ENCODE measurements at places on chromosomes 16 and 17. TPM values are rescaled to one million over a fixed set of nuclear protein-coding genes. Genes with fewer than 3 reads are reported as not detected.

Gene ABCC6
- 3.7 TPM for polyA plus RNA-seq

DNA sequence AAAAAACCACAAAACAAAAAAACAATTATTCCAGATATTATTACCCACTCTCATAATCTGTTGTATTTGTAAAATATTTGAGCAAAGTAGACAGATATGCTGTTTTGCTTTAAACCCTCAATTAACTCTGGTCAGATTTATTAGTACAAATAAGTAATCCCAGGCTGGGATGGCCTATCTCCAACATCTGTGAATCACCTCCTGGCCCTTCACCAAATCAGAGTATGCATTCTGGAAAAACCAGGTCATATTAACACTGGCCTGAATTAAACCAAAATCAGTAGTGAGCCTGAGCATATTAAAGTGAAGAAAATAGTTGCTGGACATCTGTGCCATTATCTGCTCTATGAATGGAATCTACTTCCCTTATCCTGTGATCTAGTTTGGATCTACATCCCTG lies 41.0 kb downstream of the STAT3 start:
- peak; percentile 60 for DNase-seq

DNA sequence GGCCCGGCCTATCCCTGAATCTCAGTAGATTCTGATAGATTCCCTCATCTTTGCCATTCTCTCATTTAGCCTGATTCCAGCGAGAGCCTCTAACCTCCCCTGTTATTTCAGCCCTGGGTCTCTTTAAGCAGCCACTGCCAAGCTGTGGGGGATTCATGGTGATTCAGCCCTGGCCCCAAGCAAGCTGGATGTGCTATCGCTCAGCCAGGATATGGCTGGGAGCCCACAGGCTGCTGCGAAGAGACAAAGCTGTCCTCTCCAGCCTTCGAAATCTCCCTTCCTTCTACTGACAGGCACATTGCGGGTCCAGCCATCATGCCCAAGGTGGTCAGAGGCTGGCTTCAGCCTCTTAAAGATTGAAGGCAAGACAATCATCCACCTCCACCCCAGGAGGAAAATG lies 394.1 kb downstream of the SOX9 start:
- DNase-seq: peak; percentile 58

- no peak for DNase-seq
These were observed 572.9 kb upstream of the SOX9 start for GRCh38 chr17:71547904-71548303.

DNA sequence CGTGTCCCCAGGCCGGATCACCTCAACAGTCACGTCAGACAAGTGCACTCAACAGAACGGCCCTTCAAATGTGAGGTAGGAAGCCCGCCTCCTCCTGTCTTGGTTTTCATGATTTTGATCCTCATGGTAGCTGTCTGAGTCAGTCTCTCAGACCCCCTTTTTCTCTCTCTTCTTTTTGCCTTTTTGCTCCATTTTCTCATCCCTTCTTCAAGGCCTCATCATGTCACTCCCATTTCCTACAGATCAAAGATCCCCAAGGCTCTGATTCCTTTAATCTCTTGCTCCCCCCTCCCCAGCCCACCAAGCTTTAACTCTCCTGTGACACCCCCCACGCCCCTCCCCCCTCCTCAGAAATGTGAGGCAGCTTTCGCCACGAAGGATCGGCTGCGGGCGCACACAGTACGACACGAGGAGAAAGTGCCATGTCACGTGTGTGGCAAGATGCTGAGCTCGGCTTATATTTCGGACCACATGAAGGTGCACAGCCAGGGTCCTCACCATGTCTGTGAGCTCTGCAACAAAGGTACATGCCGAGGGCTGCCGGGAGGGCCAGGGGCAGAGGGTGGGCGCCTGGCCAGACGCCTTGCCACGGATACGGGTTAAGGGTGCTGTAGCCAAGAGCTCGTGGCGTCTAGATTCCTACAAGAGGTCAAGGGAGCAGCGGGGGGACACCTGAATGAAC lies 2.0 kb downstream of the MAZ start:
- DNase-seq: no peak

Gene TBX6
- not detected for polyA plus RNA-seq

DNA sequence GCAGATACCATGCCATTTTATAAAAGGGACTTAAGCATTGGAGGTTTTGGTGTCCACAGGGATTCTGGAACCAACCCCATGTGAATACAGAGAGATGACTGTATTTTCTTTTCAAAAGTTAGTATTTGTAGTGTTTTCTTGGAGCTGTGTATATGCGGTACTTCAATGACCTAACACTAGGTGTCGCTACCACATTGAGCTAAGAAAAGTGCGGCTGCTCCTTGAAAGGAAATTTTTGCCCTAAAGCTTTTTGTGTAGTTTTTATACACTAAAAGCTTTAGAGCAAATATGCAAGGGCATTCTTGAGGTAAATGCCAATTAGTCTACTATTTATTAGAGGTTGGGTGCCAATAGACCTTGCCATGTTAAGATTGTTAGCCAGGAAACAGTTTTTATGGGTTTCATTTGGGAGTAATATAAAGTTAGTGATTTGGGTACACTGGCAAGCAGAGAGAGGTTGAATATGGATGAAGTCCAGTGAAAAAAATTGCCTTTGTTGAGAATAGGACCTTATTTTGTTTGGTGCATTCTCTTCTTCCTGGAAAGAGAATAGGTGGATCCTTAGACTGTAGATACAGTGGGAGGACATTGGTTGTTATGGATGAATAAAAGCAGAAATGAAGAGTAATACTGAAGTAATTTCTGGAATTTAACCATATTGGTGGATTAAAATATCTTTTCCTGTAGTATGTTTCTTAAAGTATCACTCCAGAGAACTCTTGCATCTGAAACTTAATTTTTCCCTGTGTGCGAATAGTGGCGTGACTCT lies 43.3 kb downstream of the BCAS3 start:
- DNase-seq: peak; percentile 55

DNA sequence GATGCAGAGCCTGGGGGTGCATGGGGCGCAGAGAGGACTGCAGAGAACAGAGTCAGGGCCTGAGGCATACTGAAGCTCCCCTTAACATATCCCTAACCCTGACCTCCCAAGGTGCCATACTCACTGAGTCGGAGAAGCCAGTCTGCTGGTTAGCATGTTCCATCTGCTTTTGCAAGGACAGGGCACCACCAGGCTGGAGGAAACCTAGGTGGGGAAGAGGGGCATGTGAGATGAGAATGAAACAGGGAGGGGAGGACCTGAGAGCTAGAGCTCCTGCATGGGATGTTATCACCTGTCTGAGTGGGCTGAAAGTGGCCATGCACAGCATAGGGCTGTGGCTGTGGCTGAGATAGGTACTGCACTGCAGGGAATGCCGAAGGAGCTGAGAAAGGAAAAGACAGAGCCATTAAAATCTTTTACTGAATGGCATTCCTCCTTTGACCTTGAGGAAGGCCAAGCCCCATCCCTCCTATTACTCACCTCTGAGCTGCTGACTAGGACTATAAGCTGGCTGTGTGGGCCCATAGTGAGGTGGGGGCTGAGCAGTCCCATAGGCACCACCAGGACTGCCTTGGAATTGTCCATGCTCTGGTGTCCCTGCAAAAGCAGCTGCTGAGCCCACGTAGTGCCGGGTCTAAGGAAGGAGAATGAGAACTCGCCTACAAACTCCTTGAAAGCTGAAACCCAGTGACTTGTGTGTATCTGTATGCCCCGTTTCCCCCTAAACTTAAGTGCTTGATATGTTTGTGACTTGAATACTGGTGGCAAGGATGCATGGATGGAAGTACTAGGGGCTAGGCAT lies 1.9 kb downstream of the GPS2 start:
- no peak for DNase-seq

Gene HOXB7
- 11.3 TPM for polyA plus RNA-seq

Gene AGRP
- not detected for polyA plus RNA-seq

GRCh38 chr16:28321700-28322411 lies 29.5 kb downstream of the SBK1 start:
- no peak for DNase-seq

Gene RRAD
- 2.7 TPM for polyA plus RNA-seq

Gene CDH13
- polyA plus RNA-seq: 54.8 TPM

- no peak for DNase-seq
These were observed 2.1 kb upstream of the USP32 start for GRCh38 chr17:60393840-60394723.

Data from AG04450 (cell line).